ENCODE measurements at places on chromosomes 12 and 14.

- DNase-seq = no peak
Measured at GRCh38 chr14:85058150-85058549, 471.8 kb upstream of the FLRT2 start.

DNA sequence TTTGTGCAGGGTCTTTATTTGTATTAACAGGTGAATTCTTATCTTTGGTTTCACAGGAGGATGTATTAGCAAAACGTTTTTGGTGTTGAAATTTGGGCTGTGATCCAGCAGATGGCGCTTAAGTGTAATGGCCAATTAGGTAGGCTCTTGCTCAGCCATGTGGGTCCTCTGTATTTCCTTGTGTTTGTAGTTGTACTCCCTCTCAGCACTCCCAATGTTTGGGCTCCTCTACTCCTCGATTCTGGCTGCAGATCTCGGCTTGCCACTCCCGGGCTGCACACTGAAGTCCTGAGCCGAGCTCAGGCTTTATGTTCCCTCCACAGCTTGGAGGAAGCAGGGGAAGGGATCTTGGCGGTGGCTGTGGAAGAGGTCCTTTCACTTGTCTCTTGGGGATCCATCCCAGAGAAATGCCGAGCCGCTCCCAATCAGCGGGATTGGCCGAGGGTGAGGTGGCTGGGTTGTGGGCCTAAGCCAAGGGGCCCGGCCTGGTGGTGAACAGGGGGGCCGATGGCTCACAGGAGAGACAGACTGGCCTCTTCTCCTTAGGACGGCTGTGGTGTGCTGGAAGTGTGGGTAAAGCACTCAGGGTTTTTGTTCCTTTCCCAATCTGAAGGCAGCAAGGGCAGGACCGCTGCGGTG is 133.7 kb downstream of the AEBP2 start:
- DNase-seq = peak; percentile 94

DNA sequence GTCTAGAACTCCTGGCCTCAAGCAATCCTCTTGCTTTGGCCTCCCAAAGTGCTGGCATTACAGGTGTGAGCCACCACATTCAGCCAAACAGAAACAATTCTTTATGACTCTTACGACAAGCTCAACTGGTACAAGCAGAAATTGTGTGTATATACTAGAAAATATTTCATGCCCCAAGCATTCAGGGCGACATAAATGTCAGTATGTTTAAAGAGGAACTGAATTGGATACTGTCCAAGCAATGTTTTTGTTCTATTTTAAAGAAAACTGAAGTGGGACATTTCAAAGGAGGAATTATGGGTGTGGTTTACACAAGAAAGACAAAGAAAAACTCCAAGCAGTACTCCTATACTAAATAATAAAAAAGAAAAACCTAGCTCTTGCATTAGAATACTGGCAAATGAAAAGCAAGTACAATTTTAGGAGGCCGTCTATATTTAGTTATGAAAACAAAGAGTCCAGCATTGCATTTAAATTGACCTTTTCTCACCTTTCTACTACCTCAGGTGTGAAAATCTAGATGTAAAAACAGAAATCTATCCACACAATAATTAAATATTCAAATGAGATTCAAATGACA is 48.9 kb downstream of the PPP1R12A start:
- DNase-seq = no peak

- DNase-seq = no peak
Measured at GRCh38 chr12:80756875-80757274, 40.2 kb downstream of the MYF5 start.

DNA sequence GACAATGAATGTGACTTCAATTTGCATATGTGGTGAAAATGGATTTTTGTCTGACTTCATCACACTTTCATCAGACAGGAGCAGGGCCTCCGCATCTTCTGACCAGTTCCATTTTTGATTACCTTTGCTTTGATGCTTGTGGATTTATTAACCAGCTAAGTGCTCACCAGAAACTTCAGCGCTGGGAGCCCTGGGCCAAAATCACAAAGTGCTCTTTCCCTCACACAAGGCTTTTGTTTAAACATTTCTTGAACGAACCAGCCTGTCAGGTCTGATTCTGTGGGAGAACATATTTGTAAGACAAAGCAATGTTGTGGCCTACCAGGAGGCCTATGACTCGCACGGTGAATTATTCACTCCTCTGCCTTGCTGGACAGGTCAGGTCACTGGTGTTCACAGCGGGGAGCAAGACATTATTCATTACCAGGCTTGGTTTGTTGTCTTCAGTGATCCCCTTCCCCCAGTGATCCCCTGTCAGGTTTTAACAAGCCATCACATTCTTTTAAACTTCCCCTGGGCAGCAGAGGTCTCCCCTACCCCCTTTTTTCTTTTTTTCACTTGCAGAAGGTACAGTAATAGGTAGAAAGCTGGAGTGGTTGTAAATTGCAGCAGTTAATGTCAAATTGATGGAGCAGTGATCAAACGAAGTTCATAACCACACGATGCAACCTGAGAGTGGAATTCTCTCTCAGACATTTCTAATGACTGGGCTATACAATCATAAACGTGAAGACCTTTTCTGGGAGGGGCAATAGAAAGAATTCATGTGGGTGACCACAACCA is 167.5 kb upstream of the PRICKLE1 start:
- peak; percentile 97 for DNase-seq

DNA sequence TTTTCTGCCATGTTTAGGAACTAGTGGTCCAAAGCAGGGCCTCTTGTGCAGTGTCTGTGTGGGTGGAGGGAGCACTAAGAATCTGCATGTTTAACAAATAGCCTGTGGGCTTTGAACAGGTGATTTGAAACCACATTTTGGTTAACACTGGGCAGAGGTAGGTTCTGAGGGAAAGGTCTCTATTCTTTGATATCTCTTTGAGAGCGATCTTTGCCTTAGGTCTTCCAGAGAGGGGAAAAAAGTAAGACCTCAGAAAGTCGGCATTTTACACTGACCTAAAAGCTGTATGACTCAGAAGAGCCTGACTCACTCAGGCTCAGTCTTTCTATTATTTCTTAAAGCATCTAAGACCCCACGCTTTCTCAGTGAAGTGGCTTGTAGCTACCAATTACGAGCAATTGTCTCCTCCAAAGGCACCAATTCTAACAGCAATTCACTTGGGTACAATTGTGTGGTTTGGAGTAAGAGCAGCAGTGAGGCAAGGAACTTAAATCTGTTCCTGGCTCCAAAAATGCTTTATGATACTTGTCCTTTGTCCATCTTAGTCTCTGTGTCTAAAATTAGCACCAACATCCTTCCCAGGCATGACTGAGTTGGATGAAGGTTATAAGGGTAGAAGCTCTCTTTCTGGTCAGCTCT is 8.8 kb downstream of the EIF2B2 start:
- DNase-seq = no peak

- no peak for DNase-seq
Measured at GRCh38 chr12:100229876-100230275, 29.3 kb downstream of the ACTR6 start.

DNA sequence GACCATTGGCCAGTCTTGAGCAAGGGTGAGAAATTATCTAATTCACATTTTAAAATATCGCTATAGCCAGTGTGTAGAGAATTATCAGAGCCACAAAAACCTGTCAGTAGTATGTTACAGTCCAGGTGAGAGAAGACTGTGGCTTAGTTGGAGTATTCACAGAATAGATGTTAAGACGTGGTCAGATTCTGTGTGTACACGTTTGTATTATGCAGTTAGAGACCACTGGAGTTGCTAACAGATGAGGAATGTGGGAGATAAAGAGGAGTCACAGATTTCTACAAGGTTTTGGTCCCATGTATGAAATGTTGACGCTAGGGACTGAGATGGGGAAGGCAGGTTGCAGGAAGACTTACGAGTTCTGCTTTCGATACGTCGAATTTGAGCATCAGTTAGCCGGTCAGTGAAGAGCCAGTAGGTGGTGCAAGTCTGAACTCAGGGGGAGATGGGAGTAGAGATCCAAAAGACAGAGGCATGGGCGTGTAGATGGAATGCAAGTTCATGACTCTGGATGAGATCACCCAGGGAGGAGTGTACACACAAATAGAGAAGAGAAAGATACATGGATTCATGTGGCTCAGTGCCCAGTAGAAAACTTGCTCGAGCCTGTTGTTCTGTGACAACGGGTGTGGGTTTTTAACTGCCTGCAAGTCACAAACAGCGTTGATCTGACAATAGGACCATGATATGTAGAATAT is 114.8 kb upstream of the FLRT2 start:
- no peak for DNase-seq

DNA sequence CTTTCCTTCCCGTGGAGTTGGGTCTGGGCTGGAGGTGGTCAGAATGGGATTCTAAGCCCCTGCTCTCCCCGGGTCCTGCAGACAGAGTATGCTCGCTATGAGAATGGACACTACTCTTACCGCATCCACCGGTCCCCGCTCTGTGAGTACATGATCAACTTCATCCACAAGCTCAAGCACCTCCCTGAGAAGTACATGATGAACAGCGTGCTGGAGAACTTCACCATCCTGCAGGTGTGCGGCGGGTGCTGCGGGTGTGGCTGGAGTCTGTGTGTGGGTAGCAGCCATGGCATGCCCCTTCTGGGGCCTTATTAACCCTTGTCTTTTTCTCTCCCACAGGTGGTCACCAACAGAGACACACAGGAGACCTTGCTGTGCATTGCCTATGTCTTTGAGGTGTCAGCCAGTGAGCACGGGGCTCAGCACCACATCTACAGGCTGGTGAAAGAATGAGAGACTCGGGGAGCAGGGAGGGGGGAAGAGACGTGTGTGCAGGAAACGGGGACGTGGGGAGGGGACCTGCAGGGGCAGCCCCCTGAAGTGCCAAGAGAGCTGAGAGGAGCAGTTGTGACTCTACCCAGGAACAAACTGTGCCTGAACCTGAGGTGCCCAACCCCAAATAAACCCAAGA is 37.0 kb upstream of the TSPAN9 start:
- no peak for DNase-seq

DNA sequence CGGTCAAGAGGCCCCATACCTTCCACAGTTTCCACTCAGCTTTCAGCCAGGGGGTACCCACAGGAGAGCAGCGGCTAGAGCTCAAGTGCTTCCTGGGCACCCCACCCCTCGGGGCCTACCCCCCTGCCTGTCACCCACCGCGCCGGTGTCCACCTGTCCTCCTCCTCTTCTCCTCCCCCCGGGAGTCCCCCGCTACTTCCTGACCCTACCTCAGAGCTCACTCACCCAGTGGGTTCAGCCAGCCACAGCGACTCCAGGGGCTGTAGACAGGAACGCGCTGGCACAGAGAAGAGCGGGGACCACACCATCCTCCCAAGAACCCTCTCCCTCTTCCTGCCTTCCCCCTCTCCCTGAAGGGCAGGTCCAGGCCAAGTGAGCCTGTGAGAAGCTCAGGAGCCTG is 123.0 kb downstream of the ESRRB start:
- DNase-seq = no peak

DNA sequence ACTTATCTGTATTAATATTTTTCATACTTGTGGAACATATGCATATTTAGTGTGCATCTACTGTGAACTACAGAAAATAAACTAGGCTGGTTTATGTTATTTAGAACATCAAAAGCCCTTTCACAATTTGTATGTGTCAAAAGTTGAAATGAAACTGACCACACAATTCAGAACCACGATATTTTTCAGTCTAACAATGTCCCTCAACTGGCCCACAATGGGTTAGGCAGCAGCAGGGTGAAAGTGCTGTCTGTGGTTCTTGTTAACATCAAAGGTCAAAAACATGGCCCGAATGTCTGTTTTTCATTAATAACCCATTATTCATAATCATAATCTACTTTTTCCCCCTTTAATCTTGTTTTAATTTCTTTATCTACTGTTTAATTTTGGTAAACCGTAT is 559.9 kb upstream of the ATP2B1 start:
- no peak for DNase-seq

- no peak for DNase-seq
Measured at GRCh38 chr14:93792391-93792790, 4.1 kb upstream of the PRIMA1 start.

DNA sequence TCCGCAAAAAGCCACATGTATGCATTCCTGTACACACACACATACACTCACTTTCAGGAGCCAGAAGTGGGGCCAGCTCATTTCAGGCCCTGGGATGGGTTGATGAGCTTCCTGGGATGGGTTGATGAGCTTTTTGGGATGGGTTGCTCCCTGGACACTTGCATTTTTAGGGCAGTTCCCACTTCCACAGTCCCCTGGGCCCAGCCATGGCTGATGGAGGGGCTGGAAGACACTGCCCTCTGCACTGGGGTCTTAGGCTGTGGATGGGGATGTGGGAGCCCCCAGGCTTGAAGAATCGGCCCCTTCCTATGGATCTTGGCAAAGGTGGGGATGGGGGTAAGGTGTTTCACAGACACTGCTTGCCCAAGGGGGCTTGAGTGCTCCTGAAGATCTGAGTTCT is 12.7 kb downstream of the ACVRL1 start:
- no peak for DNase-seq

- DNase-seq = peak; percentile 82
Measured at GRCh38 chr12:65740873-65741600, 83.2 kb upstream of the HMGA2 start.

- DNase-seq = no peak
Measured at GRCh38 chr14:35808076-35808637, 938 bp downstream of the RALGAPA1 start.

- DNase-seq = no peak
Measured at GRCh38 chr12:32181498-32182175, 75.0 kb downstream of the BICD1 start.

GRCh38 chr12:120230974-120231315 is 30.0 kb upstream of the RPLP0 start:
- no peak for DNase-seq

DNA sequence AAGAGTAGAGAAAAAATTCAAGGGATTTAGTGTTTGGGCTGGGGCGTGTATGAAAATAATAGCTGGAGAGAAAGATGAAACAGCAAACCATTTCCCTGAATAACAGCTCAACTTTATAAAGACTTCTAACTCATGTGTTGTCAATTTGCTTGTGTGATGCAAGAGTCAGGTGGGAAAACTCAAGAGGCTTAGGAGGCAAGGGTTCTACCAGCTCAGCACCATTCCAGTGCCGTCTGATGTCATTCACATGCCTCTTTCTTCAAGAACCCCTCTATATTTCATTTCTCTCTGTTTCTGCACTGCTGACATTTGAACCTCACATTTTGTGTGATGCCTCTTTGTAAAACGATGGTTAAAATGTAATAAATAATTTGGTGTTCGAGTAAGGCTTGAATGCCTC is 192.2 kb downstream of the PRKD1 start:
- no peak for DNase-seq

DNA sequence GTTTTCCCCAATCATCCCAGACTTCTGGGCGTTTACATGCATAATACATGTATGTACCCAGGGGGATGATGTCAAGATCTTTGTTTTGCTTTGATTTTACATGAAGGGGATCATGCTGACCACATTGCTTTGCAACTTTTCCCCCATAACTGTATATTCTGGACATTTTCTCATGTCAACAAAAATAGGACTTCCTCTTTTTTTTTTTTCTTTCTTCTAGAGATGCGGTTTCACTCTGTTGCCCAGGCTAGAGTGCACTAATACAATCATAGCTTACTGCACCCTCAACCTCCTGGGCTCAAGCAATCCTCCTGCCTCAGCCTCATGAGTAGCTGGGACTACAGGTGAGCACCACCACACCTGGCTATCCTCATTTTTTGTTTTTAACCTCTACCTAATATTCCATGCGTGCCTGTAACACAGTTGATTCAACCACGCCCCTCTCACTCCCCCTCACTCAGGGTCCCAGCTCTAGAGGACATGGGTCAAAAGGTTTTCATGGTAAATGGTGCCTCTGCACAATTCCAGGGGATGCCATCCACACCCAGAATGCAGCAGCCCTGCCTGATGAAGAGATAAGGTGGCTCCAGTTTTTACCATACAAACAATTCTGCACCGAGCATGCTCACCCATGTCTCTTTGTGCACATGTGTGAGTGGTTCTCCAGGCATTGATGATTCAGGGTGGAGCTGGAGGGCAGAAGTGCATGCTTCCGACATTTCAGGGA is 32.0 kb upstream of the CIPC start:
- DNase-seq = no peak

All from NT2/D1 (cell line).